ENCODE measurements at places on chromosomes 5 and 9.

DNA sequence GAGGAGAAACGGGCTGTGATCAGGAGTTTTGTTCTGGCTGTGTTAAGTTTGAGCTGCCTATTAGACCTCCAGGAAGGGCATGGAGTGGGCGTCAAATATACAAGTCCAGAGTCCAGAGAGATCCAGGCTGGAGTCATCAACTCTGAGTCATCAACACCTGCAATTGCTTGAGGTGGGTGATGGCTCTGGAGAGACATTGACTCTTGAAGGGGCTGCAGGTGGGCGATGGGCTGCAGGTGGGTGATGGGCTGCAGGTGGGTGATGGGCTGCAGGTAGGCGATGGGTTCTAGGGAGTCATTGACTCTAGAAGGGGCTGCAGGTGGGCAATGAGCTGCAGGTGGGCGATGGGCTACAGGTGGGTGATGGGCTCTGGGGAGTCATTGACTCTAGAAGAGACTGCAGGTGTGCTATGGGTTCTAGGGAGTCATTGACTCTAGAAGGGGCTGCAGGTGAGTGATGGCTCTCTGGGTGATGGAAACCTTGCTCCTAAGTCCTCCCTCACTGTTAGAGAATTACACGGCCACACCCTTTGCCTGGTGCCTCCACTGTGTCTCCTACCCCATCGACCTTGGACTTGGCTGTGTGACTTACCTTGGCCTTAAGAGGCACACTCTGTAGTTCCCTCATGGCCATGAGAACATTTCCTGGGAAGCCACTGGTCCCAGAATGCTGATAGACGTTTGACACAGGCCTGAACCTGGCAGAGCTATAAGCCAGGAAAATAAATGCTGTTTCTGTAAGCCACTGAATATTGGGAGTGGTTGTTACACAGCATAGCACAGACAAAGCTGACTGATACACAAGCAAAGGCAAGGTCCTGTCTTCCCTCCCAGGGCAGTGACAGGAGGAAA is 10.4 kb upstream of the FIBCD1 start:
- DNase-seq, result no peak

DNA sequence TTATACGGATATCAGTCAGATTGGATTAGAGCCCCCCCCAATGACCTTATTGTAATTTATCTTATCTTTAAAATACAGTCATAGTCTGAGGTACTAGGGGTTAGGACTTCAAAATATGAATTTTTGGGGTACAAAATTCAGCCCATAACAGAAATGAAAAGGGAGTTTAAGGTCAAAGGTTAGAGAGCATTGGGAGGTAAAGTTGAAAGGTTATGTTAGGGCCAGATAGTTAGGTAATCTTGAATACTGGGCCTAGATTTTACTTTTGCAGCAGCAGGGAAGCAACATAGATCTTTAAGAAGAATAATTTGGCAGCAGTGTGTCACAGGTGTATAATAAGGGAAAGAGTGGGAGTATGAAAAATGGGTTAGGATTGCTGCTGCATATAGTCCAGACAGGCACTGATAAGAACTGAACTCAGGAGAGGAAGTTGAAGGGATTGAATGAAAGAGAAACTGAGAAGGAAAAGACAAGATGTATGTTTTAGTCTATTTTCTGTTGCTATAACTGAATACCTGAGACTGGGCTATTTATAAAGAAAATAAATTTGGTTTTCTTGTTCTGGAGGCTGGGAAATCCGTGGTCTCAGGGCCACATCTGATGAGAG is 10.7 kb upstream of the GCNT4 start:
- no peak for DNase-seq

DNA sequence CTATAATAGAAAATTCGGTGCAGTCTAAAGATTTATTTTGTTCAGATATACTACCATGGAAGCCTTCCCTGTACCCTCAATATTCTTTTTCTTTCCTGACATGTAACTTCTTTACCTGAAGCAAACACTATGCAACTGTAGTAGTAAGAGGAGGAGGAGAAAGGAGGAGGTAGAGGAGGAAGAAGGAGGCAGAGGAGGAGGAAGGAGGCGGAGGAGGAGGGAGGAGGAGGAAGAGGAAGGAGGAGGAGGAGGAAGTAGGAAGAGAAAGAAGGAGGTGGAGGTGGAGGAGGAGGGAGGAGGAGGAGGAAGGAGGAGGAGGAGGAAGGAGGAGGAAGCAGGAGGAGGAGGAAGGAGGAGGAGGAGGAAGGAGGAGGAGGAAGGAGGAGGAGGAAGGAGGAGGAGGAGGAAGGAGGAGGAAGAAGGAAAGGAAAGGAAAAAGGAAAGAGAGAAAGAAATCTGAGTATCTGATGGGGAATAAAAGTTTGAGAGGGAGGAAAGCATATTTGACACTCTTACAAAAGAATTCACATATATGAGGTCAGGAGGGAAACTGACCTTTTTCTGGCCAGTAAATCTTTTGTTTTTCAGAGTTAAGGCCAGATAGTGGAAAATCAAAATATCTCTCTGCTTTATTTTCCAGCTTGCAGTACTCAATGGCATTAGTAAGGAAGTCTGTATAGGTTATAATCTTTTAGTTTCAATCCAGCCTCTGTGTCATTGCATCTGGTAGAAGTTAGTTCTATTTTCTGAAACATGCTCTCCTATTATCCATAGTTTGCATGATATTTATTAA is 114.5 kb upstream of the LPAR1 start:
- no peak for DNase-seq

GRCh38 chr9:93865245-93865644 is 89.9 kb downstream of the BARX1 start:
- no peak for DNase-seq

GRCh38 chr5:366541-367357 is 45.2 kb downstream of the AHRR start:
- no peak for DNase-seq

DNA sequence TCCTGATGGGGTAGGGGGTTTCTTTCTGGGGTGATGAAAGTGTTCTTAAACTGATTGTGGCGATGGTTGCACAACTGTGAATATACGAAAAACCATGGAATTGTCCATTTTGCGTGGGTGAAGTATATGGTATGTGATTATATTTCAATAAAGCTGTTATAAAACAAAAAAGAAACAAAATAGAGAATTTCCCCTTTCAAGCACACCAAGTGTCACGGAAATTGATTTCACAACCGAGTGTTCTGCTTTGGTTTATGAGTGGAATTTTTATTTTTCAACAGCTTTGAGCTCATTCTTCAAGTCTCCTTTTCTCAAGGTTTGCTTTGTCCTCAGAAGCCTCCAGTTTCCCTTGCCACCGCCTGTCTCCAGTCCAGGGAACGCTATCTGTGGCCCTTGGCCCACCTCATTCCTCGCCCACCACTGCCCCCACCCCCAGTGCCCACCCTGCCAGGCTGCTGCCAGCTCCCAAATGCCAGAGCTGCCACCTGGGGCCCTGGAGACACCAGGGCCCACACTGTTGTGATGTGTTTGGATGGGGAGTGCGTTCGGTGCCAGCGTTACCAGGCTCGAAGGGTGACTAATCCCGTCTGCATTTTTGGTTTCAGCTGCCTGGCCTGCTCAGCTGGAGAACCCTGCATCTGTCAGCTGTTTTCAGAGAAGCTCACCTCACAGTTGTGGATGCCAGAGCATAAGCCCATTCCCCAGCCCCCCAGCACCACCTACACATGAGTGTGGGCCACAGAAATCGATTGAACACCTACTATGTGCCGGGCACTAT is 30.4 kb downstream of the DUSP1 start:
- no peak for DNase-seq
